Right kidney (tissue), 9 donors: ENCODE measurements at places on chromosomes 3 and 15.

DNA sequence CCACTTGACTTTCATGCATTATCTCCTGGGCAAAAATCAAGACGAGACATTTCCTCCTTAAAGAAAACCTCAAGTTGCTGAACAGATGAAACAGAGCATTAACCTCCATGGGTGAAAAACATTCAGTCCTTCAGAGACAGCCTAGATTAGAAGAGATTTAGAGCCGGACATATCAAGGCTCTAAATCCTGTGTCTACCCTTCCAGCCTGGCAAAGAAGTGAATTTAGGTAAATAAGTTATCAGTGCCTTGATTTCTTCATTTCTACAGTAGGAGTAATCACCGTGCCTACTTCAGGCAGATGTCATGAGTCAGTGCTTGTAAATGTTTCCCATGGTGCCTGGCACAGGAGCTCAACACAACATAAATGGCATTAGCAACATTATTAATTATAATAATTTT, 159.3 kb upstream of the PRICKLE2 start:
- DNase-seq = no peak

DNA sequence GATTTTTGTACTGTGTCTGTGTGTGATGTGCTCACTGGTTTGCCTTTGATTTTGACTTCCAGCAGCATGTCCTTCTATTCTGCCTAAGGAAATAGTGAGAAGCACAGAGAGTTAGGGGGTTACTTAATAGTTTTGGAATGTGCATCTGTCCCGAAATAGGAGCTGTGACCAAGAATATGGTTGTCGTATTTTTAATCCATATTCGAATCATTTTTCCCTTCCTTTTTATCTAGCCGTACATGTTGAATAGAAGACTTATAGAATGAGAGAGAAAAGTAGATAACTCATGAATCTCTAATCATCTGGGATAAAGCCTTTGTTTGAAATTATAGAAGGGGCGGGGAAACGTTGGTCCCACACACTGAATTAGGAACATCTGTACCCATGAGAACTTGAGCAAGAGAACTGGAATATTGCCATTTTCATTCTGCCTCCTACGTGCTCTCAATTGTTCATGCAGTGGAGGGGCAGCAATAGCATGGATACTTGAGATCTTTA, 23.6 kb downstream of the CRTC3 start:
- DNase-seq = no peak

GRCh38 chr15:64865998-64866520, 24.3 kb downstream of the PLEKHO2 start:
- DNase-seq = no peak

DNA sequence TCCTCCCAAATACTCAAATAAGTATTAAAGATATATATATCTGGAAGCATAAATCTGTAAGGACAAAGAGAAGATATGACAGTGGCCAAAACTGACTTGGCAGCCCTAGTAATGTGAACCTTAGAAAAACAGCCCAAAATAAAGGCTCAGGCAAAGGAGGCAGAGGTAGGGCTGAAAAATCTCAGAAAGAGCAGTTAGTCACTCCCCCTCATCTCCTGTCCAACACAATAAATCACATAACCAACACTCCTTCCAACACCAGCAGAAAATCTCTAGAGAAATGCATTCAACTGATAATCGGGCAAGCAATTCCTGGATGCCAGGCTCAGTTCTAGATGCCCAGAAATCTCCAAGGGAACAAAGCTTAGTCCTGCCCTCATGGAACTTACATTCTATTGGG, 22.1 kb upstream of the CHRM5 start:
- DNase-seq = no peak

DNA sequence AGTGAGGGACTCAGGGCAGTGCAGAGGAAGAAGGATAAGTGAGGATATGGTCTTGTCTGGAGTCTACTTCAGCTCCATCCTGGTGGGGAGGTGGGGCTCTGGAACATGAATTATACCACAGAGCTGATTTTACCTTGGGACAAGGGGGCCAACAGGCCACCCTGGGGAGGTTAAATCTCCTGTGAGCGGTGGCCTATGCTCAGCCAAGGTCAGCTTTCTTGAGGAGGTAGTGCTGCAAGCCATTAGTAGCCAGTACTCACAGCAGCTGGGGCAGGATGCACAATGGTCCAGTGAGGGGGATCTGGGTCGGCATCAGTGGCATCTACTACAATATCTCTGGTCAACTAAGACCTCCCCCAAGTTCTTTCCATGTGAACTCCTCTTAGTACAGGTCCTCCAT, 49.7 kb downstream of the XYLB start:
- no peak for DNase-seq

DNA sequence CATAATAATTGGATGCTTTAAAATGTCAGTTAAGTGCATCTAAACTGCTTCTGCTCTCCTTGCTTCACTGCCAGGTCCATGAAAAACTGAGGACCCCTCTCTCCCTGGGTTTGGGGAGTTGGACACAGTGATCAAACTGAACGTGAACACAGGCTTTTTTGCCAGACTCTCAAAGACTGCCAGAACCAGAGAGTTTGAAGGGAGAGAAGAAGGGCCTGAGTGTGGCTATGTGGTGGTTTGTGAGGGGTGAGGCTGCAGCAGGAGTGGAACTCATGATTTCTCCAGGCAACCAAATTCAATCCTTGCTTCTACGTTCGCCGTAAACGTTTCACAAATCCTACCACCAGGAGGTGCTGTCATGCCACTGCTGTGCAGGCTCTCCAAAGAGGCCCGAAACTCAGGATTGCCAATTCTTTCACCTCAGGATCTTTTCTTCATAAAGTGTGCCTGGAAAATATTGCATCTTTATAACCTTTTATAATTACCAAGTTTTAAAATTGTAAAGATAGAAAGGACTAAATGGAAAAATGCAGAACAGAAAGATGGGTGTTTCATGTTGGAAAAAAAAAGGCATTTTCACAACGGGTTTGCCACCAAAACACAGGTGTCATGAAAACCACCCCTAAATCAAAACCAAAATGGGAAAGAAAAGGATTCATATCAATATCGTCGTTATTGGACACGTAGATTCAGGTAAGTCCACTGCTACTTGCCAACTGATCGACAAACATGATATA, 19.7 kb downstream of the TM4SF4 start:
- peak; percentile 22 for DNase-seq

DNA sequence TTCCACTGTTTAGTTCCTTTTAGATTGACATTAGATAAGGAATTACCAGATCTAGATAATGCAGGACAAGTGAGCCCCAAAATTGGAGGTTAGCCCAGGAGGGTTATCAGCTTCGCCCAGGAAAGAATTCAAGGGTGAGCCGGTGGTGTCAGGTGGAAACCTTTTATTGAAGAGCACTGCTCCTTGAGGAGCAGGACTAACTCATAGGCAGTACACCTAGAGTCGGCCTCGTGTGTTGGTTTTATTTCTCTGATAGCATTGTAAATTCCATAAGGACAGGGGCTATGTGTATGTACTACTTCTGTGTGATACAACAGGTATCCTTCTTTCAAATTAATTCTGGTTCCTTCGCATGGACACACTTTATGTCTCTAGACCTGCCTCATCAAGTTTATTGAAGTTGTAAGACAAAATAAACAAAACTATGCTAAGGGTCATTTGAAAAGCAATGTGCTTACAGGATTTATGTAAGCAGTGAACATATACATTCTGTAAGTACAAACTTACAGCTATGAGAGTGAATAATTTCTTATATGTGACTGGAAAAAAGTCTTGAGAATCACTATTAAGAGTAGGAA, 57.2 kb downstream of the SNX4 start:
- DNase-seq = no peak

- no peak for DNase-seq
These were observed 18.9 kb downstream of the ADPGK start for GRCh38 chr15:72764656-72765055.

GRCh38 chr3:193620057-193620456, 27.0 kb downstream of the OPA1 start:
- DNase-seq = no peak

DNA sequence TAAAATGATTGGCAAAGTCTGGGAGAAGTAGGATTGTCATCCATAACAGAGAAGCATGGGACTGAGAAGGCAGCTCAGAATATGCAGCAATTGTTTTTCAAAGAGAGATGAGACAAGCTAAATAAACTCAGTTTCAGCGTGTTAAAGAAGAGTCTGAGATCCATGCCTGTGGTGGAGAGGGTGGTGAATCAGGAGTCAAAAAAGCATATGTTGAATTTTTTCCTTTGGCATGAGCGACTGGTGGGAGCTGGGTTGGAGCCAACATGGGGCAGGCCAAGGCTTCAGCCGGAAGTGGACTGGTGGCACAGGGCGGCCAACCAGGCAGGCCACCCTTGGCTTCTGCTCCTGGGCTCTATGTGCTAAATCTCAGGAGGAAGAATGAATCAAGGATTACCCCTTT, 102.0 kb downstream of the SST start:
- no peak for DNase-seq

GRCh38 chr3:194382196-194382891, 12.8 kb upstream of the LRRC15 start:
- no peak for DNase-seq

DNA sequence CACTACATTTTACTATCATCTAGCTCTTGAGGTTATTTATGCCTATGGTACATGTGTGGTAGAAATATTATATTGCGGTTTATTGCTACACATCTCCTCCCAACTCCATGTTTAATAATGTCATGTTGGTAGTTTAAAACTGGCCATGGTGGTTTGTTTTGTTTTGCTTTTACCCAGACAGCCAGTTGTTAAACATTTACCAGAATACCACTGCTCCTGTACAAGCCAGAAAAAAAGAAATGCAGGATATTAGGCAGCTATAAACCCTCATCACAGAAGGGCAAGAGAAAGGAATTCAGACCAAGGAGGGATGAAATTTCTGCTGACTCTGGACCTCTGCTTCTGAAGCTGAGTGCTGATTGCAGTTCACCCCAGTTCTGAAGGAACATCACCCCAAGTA, 451.8 kb upstream of the IL12A start:
- DNase-seq = peak; percentile 14

- no peak for DNase-seq
These were observed 8.8 kb upstream of the OCA2 start for GRCh38 chr15:28107904-28108275.

- DNase-seq = no peak
These were observed 33.7 kb downstream of the FLNB start for GRCh38 chr3:58041826-58042324.

- no peak for DNase-seq
These were observed 9.5 kb downstream of the HMG20A start for GRCh38 chr15:77430213-77430612.

DNA sequence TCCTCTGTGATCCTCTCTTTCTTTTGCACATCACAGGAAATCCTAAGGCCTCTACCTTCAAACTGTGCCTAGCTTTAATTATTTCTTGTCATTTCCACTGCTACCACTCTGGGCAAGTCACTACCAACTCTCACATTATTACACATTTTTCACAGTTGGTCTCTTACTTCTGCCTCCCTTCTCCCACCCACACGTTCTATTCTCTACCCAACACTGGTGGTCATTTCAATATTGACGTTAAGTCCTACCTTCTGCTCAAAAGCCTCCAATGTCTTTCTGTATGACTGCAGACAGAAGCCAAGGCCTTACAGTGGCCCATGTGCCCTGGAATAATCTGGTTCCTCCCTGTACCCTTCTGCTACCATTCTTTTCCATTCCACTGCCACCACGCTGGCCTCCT, 3.9 kb downstream of the KCNMB2 start:
- DNase-seq = no peak

- peak; percentile 36 for DNase-seq
These were observed 42.9 kb downstream of the TBC1D2B start for GRCh38 chr15:78034495-78035191.

DNA sequence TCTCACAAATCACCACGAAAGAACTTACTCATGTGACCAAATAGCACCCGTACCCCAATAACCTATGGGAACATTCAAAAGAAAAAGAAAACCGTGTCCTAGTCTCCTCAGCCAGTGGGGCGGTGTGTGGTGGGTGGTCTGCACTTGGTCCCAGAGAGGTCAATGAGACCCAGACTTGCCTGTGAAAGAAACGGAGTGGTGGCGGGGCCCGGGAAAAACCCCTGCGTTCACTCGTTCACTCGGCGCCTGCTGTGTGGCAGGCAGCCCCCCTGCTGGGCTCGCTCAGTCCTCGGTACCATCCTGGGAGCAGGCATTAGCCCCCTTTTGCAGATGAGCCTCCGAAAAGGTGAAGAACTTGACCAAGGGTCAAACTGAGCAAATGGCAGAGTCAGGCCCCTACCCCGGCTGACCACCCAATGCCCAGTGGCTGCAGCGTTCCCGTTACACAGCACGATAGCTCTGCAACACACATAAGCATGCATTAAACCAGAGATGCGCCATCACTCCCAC, 36.0 kb downstream of the ZDHHC19 start:
- no peak for DNase-seq

DNA sequence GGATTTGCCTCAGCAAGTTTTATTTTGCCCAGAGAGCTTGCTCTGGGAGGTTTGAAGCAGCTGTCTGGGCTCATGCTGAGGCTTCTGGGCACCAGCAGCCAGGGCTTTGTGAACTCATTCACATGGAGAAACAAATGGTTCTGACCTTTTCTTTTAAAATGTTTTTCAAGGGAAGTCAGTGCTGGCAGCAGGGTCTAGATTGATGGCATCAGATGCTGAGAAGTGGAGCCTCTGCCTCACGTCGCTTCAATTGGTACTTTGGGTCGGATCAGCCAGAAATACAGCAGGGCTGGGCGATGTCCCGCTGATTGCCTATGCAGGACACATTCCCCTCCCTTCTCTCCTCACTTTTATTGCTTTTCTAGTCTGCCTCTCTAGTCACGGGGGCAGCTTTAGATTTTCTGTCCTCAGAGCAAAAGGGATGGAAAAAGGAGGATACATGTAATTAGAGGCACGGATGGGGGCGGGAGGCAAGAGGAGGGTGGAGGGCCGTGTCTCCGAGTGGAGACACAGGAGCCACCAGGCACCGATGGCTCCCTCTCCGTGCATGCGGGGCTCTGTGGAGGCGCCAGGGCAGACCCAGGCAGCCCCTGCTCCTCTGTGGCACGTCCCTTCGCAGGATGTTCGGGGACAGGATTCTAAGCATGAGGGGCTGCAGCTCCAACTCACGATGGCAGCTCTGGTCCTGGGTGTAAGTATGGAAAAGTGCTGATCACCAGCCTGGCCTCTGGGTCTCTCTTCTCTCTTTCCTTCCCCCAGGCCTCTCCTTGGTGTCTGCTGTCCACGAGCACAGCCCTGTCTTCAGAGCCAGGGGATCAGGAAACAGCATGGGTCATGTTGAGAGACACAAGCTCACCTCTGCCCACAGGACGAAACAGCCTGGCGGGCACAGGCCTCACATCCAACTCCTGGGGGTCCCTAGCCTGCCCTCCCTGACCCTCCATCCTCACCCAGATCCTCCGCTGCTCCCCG, 116.1 kb downstream of the FAM43A start:
- DNase-seq = peak; percentile 37

GRCh38 chr3:81033684-81034083, 727.8 kb downstream of the GBE1 start:
- no peak for DNase-seq

DNA sequence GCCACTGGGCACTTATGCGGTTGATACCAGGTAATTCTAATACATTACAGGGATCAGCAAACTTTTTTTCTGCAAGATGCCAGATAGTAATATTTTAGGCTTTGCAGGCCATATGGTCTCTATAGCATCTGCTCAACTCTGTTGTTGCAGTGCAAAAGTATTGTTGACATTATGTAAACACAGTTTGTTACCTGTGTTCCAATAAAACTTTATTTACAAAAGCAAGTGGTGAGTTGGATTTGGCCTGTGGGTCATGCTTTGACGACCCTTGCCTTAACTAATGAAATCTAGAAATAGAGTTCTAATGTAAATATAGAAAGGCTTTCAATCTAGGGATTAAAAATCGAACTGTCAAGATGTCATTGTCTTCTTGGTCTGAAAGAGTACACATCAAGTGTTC, 44.4 kb downstream of the PIK3CA start:
- DNase-seq = no peak

- no peak for DNase-seq
These were observed 127.1 kb downstream of the DNAJB8 start for GRCh38 chr3:128339491-128340012.
